ENCODE measurements at places on chromosomes 16 and 17.
A peak's percentile ranks its signal among the peaks of the same experiment; 100 is the strongest.

- DNase-seq = no peak
Measured at GRCh38 chr17:49456183-49456965, 38.7 kb upstream of the NGFR start.

DNA sequence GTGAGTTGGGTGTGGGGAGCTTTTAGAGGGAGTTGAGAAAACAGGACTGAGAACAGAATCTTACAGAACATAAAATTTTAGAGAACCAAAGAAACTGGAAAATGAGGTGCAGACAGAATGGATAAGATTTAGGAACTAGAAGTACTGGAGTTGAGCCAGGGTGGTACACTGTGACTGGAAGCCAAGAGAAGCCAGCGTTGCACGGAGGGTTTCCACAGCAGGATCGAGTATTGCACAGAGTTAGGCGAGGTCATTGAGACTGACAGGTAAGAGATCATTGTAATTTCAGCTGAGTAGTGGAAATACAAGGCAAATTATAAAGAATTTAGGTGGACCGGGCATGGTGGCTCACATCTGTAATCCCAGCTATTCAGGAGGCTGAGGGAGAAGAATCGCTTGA lies 6.6 kb downstream of the GSDMA start:
- no peak for DNase-seq

DNA sequence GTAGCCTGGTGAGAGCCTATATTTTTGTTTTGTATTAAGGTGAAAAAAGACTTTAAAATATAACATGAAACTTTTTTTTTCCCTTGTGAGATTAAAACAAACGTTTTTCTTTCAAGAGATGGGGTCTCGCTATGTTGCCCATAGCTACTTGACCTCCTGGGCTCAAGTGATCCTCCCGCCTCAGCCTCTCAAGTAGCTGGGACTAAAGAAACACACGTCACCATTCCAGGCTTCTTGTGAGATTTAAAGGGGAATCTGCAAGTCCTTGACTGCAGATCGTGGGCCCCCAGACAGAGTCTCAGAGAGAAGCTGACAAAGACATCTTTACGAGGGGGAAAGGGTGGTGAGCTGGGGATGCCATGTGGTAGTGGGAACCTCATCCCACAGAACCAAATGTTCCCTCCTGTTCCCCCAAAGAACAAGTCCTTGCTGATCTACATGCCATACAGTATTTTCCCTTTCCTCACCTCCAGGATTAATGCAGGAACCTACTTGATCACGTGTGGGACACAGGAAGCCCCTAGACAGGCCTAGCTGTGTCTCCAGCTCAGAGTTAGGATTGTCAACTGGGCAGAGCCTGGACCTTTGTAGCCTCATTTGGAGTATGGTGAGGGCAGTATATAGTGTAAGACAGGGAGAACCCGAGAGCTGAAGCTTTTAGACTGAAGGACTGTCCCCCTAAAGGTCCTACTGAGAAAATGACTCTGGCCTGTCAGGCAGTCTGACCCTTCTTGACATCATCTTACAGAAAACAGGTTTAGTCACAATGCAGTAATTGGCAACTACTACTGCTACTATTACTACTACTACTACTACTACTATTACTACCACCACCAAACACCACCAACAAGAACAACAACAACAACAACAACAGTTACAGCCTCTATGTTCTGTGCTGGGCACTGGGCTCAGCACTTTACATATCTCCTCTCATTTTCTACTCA lies 4.1 kb downstream of the MAP3K14 start:
- DNase-seq = no peak

GRCh38 chr17:38673707-38674013 lies 1.1 kb downstream of the EPOP start:
- peak; percentile 63 for DNase-seq

GRCh38 chr17:71496552-71496951 lies 624.3 kb upstream of the SOX9 start:
- no peak for DNase-seq
